ENCODE measurements at places on chromosomes 1 and 21.

- no peak for DNase-seq
Observed at GRCh38 chr1:38791164-38791515, 68.4 kb downstream of the RRAGC start.

DNA sequence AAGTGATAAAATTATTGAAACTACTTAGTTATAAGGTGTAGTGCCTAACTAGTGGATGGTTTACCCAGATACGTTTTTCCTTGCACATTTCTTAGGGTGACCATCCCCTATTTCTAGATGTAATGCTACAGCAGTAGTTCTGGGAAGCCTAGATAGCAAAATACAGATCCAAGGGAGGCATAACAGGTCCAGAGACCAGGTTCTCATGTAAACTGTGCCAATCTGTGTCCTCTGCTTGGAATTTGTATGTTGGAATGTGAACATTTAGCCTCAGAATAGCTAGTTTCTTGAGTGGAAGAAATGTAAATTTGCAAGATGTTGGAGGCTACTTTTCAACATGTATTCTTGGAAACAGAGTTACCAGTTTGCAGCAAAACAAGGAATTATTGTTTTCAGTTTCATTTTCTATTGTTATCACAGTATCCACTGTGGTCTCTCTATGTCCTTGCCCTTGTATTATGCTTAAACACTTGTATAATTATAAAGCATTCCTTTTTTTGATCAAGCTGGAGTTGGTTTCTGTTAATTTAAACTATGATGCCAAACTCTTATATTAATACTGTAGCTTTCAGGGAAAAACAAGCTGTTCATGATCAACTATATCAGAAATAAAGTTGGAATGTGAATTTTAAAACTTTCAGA lies 102.0 kb upstream of the BRINP3 start:
- no peak for DNase-seq

GRCh38 chr1:21774835-21775549 lies 8.0 kb downstream of the USP48 start:
- DNase-seq: no peak

- DNase-seq: no peak
Observed at GRCh38 chr1:3033040-3033789, 11.9 kb downstream of the ACTRT2 start.

DNA sequence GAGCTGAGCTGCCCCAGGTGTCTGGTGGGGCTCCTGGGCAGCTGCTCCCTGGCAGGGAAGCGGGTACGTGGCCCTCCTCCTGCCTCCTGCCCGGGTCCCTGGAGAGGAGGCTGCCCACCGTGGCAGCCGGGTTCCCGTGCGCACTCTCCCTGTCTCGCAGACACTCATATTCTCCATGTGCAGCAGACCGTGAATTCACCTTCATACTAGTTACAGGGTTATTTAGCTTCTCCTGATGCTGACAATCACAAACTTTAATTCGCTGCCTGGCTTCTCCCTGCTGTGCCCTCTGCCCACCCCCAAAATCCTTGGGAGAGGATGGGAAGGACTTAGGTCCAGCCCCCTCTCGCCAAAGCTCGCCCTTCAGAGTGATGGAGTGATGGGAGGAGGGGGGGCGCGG lies 95.3 kb downstream of the CASZ1 start:
- no peak for DNase-seq

- DNase-seq: no peak
Observed at GRCh38 chr21:32135401-32136363, 143.2 kb downstream of the MIS18A start.

GRCh38 chr21:45323487-45324311 lies 36.0 kb upstream of the POFUT2 start:
- DNase-seq: no peak

- no peak for DNase-seq
Observed at GRCh38 chr1:152162792-152163463, 3.9 kb upstream of the RPTN start.

DNA sequence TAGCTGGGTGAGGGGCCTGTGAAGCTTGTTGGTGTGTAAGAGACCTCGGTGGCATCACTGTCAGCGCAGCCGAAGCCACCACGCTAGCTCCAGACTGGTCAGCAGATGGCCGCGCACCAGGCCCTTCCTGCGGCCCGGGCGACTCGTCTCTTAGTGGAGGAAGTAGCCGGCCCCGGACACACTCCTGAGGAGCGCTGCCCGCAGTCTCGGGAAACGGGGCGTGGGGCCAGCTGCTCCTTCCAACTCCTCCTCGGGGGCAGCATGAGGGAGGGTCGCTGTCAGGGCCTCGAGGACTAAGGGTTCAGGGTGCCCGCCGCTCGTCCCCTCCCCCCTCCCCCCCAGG lies 20.4 kb downstream of the H3-3A start:
- no peak for DNase-seq

- DNase-seq: no peak
Observed at GRCh38 chr1:154418923-154419619, 13.9 kb downstream of the IL6R start.

DNA sequence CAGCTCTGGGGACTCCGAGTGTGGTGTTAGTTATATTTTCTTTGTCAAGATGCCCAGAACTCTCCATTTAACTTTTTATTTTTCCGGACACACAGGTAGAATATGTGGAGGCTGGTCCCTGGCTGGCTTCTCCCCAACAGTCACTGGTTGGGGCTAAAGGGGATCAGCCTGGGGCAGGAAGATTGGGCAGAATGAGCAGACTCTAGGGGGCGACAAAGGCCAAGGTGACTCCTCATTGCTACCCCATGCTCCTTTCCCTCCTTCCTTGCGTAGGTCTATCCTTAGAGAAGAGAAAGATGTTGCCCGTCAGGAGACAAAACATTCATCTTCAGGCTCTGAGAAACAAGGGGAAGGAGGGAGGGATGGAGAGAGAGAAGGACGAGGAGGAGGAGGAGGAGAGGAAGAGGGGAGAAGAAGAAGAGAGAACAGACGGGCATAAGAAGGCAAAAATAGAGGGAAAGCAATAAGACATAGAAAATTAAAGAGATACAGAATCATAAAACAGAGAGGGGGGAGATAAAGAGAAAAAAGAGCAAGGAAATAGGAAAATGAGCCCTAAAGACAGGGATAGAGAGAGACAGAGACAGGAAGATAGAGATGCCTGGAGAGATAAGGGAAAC lies 89.9 kb downstream of the FOXD2 start:
- no peak for DNase-seq

- no peak for DNase-seq
Observed at GRCh38 chr1:194930132-194930531, 1678.1 kb downstream of the KCNT2 start.

GRCh38 chr21:34834852-34835501 lies 166.2 kb downstream of the CLIC6 start:
- no peak for DNase-seq

Data from NCI-H524 (cell line).